ENCODE measurements at places on chromosomes 1 and 21. TPM values are rescaled to one million over a fixed set of nuclear protein-coding genes. Genes with fewer than 3 reads are reported as not detected.

GRCh38 chr1:32997381-32997891, 32.8 kb upstream of the RNF19B start:
- H3K27ac ChIP-seq, result peak overlapping the region; percentile 45
- no peak for DNase-seq
- H3K27me3 ChIP-seq, result no peaks in the 10 kb centered on the region

DNA sequence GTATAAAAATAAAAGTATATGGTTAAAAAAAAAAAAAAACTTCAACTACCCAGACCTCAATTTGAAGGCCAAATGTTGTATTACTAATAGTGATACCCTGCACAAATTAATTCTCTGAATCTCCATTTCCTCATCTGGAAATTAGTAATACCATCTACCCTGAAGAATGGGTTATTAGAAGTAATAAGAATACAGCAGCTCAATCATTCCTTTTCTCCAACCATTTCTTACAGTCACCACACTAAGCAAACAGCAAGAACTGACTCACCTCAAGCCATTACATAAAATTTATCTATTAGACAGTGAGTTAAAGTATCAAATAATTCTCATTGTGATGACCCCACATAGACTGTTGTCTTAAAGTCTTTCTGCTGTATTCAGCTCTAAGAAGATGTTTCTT, 39.6 kb downstream of the RERE start:
- H3K27ac ChIP-seq, result no peak overlapping the region
- no peaks in the 10 kb centered on the region for H3K27me3 ChIP-seq
- H3K4me3 ChIP-seq, result no peak overlapping the region
- H3K36me3 ChIP-seq, result no peaks in the 10 kb centered on the region

RGS1 gene
- 12.0 TPM for total RNA-seq

GRCh38 chr1:1058921-1059493, 15.1 kb downstream of the RNF223 start:
- H3K36me3 ChIP-seq, result peaks cover 19% of the 10 kb centered on the region
- peak overlapping the region; percentile 72 for H3K4me3 ChIP-seq
- H3K27ac ChIP-seq, result peak overlapping the region; percentile 25
- H3K4me1 ChIP-seq, result peaks cover 25% of the 10 kb centered on the region
- peaks cover 20% of the 10 kb centered on the region for H3K27me3 ChIP-seq

DNA sequence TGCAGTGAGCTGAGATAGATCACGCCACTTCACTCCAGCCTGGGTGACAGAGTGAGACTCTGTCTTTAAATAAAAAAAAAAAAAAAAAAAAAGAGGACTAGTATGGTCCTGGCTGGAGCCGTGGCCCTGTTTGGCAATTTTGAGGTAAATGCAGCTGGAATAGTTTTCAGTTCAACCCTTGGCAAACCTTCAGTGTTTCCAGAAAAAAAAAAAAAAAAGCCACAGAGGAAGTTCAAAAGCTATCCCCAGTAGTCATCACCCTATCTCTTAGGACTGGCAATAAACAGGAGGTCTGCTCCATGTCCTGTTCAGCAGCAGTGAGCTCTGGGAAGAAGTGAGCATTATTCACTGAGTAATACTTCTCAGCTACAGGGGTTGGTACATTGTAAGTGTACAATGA, 56.8 kb upstream of the ERRFI1 start:
- H3K27ac ChIP-seq, result no peak overlapping the region
- no peak for DNase-seq
- H3K36me3 ChIP-seq, result no peaks in the 10 kb centered on the region
- no peak overlapping the region for H3K4me3 ChIP-seq
- peaks cover 4% of the 10 kb centered on the region for H3K27me3 ChIP-seq

- H3K36me3 ChIP-seq, result no peaks in the 10 kb centered on the region
- no peak for DNase-seq
- no peaks in the 10 kb centered on the region for H3K4me1 ChIP-seq
- H3K27me3 ChIP-seq, result no peaks in the 10 kb centered on the region
These were observed 290.3 kb upstream of the ST6GALNAC5 start for GRCh38 chr1:76576876-76577524.

GRCh38 chr1:70738624-70739023, 309.0 kb downstream of the PTGER3 start:
- no peak overlapping the region for H3K27ac ChIP-seq
- H3K4me1 ChIP-seq, result no peaks in the 10 kb centered on the region
- H3K4me3 ChIP-seq, result no peak overlapping the region
- no peak for DNase-seq
- no peaks in the 10 kb centered on the region for H3K36me3 ChIP-seq

PIGV gene
- 17.2 TPM for total RNA-seq

TRPM2 gene
- total RNA-seq, result 1.5 TPM

SOX13 gene
- total RNA-seq, result 0.73 TPM

PTAFR gene
- 0.14 TPM for total RNA-seq

YIPF1 gene
- total RNA-seq, result 19.0 TPM

ANKRD65 gene
- total RNA-seq, result not detected

GRCh38 chr1:11568687-11569086, 85.5 kb downstream of the FBXO2 start:
- no peak overlapping the region for H3K27ac ChIP-seq
- no peak overlapping the region for H3K4me3 ChIP-seq
- DNase-seq, result no peak
- H3K4me1 ChIP-seq, result no peaks in the 10 kb centered on the region

DNA sequence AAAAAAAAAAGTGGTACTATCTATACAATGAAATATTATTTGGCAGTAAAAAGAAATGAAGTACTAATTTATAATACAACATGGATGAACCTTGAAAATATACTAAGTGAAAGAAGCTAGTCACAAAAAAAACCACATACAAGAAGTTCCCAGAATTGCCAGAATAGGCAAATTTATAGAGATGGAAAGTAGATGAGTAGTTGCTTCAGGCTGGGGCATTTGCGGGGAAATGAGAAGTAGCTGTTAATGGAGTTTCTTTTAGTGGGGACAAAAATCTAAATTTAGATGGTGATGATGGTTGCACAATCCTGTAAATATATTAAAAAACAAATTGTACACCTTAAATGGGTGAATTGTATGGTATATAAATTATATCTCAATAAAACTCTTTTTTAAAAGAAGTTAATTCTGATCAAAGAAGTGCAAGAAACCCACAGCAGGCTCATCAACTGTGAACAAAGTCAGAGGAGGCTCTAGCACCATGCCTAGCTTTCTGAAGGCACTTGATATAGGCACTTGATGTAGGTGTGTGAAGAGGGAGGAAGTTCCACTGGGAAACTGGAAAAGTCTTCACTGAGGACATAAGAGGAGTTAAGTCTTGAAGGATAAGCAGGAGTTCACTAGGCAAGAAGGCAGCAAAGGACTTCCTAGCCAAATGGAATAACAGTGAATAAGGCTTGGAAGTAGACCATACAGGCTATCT, 52.5 kb downstream of the DMAP1 start:
- H3K27ac ChIP-seq, result no peak overlapping the region
- peaks cover 17% of the 10 kb centered on the region for H3K4me1 ChIP-seq
- no peak overlapping the region for H3K4me3 ChIP-seq
- no peaks in the 10 kb centered on the region for H3K27me3 ChIP-seq
- H3K36me3 ChIP-seq, result no peaks in the 10 kb centered on the region
- DNase-seq, result no peak

GPR52 gene
- total RNA-seq, result 0.55 TPM

GRCh38 chr21:38993561-38993960, 187.8 kb downstream of the ETS2 start:
- H3K27me3 ChIP-seq, result peaks cover 23% of the 10 kb centered on the region
- no peaks in the 10 kb centered on the region for H3K4me1 ChIP-seq
- H3K4me3 ChIP-seq, result no peak overlapping the region

DNA sequence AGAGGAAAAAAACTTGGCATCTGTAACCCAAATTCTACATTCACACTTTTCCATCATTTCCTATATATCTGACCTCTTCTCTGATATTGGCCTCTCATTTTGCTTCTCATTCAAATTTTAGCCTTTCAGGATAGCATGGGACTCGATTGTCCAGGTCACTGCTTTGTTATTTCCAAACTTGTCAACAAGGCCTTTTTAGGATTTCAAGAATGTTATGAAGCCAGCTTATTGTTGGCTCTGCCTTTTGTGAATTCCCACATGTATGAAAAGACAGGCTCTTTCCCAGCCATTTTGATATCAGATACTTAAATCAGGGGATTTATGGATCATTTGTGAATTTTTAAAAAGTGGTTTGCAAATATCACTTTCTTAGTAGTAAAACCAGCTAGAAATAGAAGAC, 663.5 kb downstream of the NCAM2 start:
- no peak overlapping the region for H3K4me3 ChIP-seq
- no peak overlapping the region for H3K27ac ChIP-seq
- no peaks in the 10 kb centered on the region for H3K27me3 ChIP-seq
- no peaks in the 10 kb centered on the region for H3K36me3 ChIP-seq

- no peaks in the 10 kb centered on the region for H3K4me1 ChIP-seq
- H3K4me3 ChIP-seq, result no peak overlapping the region
- no peak for DNase-seq
- no peaks in the 10 kb centered on the region for H3K27me3 ChIP-seq
- peaks cover 21% of the 10 kb centered on the region for H3K36me3 ChIP-seq
These were observed 60.5 kb downstream of the ERI3 start for GRCh38 chr1:44294588-44295007.

DNA sequence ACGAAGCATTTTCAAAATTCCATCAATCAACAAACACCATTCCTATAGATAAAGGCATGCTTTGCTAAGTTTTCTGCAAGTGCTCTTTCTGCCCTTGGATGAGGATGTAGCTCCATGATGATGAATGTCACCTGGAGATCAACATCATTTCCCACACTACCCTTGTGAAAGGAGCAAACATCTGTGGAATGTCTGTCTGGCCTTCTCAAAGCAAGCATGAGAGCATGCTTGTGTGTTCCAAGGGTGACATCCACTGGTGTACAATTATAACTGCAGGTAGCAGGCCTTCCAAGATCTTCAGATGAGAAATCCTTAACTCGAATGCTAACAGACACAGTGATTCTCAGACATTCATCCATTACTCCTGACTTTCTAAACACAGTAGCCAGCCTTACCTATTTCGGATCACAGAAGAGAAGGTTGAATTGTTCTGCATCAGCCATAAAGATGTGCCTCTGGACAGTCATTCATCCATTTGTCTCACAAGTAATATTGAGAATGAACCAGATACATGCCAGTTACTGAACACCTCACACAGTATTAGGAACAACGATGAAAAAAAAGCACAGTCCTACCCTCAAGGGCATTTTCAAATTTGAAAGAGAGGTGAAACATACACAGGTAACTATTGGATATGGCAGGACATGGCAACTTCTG, 162.4 kb downstream of the TPR start:
- H3K27ac ChIP-seq, result no peak overlapping the region
- no peaks in the 10 kb centered on the region for H3K4me1 ChIP-seq
- DNase-seq, result peak; percentile 31
- no peak overlapping the region for H3K4me3 ChIP-seq
- peaks cover 33% of the 10 kb centered on the region for H3K27me3 ChIP-seq

- H3K36me3 ChIP-seq, result no peaks in the 10 kb centered on the region
- no peak overlapping the region for H3K4me3 ChIP-seq
- peaks cover 39% of the 10 kb centered on the region for H3K4me1 ChIP-seq
These were observed 137.6 kb upstream of the SGIP1 start for GRCh38 chr1:66396212-66396890.

- H3K4me1 ChIP-seq, result no peaks in the 10 kb centered on the region
- no peak overlapping the region for H3K27ac ChIP-seq
- H3K27me3 ChIP-seq, result no peaks in the 10 kb centered on the region
- H3K4me3 ChIP-seq, result no peak overlapping the region
These were observed 759.7 kb upstream of the RGS18 start for GRCh38 chr1:191398551-191398950.

MYOM3 gene
- total RNA-seq, result not detected

EDARADD gene
- total RNA-seq, result 4.5 TPM

GRCh38 chr1:116325922-116326321, 47.1 kb upstream of the ATP1A1 start:
- DNase-seq, result peak; percentile 53
- H3K36me3 ChIP-seq, result no peaks in the 10 kb centered on the region
- H3K4me1 ChIP-seq, result peaks cover 75% of the 10 kb centered on the region

AUNIP gene
- 12.9 TPM for total RNA-seq

DNA sequence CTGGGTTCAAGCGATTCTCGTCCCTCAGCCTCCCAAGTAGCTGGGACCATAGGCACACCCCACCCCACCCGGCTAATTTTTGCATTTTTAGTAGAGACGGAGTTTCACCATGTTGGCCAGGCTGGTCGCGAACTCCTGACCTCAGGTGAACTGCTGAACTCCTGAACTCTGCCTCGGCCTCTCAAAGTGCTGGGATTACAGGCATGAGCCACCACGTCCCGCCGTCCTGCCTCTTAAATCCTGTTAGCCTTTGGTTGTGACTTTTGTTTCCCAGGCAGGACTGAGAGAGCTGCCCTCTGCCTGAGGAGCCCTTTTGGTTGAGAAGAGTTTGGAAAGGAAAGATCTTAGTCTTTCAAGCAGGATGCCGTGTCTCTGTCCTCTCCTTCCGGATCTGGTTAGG, 59.3 kb upstream of the C1orf174 start:
- H3K4me1 ChIP-seq, result no peaks in the 10 kb centered on the region
- H3K27me3 ChIP-seq, result peaks cover 11% of the 10 kb centered on the region
- no peak overlapping the region for H3K4me3 ChIP-seq
- H3K27ac ChIP-seq, result no peak overlapping the region
- no peaks in the 10 kb centered on the region for H3K36me3 ChIP-seq
- no peak for DNase-seq

TSPEAR gene
- not detected for total RNA-seq

DNA sequence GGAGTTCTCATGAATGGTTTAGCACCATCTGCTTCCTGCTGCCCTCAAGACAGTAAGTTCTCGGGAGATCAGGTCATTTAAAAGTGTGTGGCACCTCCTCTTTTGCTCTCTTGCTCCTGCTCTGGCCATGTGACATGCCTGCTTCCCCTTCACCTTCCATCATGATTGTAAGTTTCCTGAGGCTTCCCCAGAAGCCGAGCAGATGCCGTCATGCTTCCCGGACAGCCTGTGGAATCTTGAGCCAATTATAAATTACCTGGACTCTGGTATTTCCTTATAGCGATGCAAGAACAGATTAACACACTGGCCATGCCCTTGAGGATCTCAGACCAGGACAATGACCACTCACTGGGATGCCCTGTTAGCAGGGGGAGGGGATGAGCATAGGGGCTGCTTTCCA, 212.3 kb downstream of the MATN1 start:
- no peaks in the 10 kb centered on the region for H3K4me1 ChIP-seq
- H3K27me3 ChIP-seq, result peaks cover 11% of the 10 kb centered on the region
- H3K27ac ChIP-seq, result no peak overlapping the region

DNA sequence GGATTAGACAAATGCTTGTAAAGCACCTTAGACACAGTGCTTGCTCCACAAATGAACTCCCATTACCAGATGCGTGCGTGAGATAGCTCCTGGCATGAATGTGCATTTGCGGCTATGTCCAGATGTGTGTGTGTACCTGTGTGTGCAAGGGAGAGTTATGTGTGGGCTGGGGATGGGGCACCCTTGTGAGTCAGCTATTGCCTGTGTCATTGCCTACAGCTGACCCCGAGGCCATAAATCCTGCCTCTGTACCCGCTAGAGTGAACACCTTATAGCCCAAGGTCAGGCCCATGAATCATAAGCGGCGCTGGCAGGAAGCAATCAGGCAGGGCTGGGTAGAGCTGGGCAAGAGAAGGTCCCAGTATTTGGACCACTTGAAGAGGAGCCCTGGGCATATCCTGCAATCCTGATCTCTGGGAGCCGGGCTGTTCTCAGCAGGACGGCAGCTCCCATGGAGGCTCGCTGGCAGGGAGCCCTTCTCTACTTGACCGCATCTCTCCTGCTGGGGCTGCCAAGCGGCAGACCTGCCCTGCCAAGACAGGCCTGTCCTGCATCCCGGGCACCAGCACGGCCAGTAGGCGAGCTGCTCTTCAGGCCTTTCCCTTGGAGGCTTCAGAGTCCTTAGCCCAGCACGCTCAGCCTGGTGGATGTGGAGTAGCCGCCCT, 86.4 kb downstream of the TMEM53 start:
- no peak overlapping the region for H3K4me3 ChIP-seq
- no peak for DNase-seq
- no peak overlapping the region for H3K27ac ChIP-seq
- peaks cover 2% of the 10 kb centered on the region for H3K27me3 ChIP-seq
- H3K36me3 ChIP-seq, result no peaks in the 10 kb centered on the region
